ENCODE measurements at places on chromosomes 11 and 22.

DNA sequence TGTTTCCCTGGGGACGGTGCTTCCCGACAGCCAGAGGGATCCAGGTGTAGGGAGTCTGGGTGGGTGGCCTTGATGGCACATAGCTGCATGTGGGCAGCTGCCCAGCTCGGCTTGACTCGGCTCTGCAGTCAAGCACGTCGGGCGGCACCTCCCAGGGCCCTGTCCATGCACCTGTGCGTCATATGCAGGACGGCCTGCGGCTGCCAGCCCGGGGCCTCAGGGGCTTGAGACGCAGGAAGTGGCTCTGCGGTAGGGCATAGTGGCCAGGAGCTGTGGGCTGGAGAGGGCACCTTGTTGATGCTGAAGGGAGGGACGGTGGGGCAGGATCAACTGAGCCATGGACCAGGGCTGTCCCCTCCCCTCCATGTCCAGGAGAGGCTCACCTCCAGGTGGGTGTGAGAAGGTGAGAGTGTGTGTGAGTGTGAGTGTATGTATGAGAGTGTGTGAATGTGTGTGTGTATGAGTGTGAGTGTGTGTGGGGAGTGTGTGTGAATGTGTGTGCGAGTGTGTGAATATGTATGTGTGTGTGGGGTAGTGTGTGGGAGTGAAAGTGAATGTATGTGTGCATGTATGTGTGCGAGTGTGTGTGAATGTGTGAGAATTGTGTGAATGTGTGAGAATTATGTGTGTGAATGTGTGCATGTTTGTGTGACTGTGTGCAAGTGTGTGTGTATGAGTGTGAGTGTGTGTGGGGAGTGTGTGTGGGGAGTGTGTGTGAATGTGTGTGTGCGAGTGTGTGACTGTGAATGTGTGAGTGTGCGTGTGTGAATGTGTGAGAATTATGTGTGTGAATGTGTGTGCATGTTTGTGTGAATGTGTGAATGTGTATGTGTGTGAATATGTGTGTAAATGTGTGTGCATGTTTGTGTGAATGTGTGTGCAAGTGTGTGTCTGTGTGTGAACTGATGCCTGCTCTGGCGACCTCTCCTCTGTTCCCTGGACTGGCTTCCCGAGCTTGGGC, 5.7 kb upstream of the SUN2 start:
- no peak for DNase-seq

DNA sequence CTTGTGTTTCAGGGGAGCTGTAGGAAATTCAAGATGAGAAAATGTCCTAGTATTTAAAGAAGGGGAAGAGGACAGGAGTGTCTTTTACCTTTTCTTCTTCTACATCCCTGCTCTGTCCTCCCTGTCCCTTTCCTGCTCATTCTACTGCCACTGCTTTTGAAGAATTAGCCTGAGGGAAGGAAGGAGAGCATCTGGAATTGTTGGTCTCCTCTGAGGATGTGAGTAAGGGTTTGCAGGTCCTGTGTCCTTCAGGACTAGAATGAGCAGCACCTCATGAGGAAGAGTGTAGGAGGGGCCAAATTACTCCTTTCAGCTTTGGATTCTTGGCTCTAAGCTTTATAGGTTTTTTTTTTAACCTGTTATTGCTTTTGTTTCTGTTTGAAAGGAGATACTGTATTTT, 24.2 kb downstream of the SNU13 start:
- DNase-seq: no peak

DNA sequence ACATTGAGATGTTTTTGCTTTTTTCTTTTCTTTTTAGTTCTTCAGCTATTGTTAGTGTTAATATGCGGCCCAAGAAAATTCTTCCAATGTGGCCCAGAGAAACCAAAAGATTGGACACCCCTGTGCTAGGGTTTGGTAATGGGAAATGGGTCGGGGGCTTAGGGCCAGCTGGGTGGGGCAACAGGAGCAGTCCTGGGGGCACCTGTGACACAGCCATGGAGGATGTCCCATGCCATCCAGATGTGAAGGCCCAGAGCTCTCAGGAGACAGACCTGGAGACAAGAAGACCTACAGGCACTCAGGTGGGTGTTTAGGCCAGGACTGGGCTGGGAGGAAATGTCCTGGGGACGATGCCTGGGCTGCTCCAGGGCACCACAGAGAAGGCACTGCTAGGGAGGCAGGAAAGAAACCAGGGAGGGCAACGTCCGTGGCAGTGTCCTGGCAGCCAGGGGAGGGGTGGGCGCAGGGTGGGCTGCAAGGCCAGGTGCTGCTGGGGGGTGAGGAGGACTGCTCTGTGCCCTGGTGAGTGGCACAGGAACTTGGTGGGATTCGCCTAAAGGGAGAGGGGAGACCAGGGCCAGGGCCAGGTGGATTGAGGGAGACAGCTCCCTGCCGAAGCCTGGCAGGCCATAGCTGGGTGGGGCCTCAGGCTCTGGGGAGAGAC, 21.4 kb downstream of the RELT start:
- no peak for DNase-seq

DNA sequence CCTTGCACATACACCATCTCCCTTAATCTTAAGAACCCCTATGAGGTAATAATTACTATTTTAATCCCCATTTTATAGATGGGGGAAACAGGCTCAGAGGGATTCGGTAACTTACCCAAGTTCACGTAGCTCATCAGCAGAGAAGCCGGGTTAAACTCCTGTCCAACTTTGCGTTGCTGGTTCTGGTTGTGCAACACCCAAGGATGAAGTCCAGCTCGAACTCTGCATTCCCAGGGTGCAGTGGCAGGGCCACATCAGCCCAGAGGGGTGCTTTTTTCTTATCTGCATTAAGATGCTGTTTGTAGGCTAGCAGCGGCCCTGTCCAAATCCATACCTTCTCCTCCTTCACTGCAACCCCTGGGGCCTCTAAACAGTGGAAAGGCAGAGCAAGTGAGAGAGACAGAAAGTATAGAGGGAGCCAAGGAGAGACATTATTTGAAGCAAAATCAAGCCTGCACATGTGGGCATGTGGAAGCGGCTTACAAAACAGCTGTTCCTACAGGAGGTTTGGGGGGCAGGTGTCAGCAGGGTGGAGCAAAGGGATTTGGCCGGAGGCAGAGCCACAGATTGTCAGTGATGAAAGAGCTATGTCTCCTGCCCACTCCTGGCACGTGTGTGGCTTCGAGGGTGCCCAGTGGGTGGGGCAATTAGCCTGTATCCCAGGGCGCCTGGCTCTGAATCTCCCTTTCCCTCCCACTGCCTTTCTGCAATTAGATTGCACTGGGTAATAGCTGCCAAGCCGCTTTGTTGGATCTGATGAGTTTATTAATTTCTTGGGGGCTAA, 129.5 kb upstream of the TBCEL start:
- no peak for DNase-seq

GRCh38 chr22:23270212-23270733, 90.0 kb downstream of the BCR start:
- DNase-seq: peak; percentile 5

GRCh38 chr11:93541884-93542810, 1.0 kb downstream of the SMCO4 start:
- peak; percentile 43 for DNase-seq

DNA sequence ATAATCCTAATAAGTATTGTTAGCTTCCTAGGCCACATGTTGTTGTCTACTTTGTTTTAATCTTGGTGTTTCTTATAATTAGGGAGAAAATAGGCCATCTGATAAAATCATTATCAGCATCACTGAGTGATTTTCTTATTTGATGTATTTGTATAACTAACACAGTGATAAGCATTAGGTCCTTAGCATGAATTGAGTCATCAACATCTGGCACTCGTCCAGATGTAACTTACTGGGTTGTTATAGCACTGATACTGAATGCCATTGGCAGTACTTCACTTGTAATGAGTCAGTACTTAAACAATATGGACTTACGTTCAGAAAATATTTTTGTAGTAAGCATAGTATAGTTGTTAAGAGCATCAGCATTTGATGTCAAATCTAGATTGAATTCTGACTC, 16.2 kb downstream of the API5 start:
- peak; percentile 95 for DNase-seq

DNA sequence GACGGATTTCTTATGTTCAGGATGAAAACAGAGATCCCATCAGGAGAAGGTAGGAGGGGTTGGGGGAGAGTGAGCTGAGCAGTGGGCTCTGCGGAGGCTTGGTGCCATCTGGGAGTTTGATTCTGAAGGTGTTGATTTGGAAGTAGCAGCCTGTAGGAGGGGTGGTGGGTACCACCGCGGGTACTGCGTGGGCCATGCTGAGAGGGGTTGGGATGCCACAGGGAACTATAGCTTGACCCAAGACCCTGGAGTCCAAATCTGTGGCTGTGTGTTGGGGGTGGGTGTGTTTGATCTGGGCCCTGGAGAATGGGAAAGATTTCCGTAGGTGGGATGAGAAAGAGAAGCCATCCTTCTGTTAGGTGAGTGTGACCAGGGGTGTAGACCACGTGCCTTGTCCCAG, 5.0 kb downstream of the INCENP start:
- DNase-seq: no peak

GRCh38 chr11:32772731-32773130, 21.7 kb downstream of the CCDC73 start:
- no peak for DNase-seq

DNA sequence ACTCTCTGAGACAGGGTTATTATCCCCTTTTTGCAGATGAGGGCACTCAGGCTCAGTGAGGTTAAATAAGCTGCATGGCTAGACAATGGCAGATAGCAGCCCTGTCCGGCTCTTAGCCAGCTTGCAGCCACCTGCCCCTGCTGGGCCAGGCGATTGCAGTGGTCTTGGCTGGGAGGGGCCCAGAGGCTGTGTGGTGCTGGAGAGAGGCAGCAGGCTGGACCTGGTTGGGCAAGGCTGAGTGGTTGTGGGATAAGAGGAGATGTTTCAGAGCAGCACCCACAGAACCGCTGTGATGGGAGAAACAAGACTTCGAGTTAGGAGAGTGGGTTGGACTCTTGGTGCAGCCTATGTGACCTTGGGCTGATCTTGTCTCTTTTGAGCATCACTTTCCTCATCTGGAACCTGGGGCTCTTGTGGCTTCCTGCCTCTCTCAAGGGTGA, 25.5 kb downstream of the PTPRJ start:
- DNase-seq: no peak

DNA sequence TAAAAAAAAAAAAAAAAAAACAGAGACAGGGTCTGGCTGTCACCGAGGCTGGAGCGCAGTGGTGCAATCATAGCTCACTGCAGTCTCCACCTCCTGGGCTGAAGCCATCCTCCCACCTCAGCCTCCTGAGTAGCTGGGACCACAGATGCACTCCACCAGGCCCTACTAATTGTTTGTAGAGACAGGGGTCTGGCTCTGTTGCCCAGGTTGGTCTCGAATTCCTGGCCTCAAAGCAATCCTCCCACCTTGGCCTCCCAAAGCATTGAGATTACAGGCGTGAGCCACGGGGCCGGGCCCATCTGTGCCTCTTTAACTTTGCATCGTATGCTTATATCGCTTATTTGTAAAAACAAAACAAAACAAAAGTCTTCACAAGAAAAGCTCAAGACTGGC, 3.1 kb downstream of the CPT1A start:
- DNase-seq: no peak

- no peak for DNase-seq
These were observed 6.9 kb downstream of the IGF2 start for GRCh38 chr11:2132246-2132645.

GRCh38 chr11:128200467-128200866, 386.9 kb downstream of the ETS1 start:
- no peak for DNase-seq

GRCh38 chr11:123313262-123313661, 116.8 kb upstream of the GRAMD1B start:
- no peak for DNase-seq

GRCh38 chr22:46069521-46070214, 80.7 kb upstream of the PPARA start:
- peak; percentile 94 for DNase-seq

DNA sequence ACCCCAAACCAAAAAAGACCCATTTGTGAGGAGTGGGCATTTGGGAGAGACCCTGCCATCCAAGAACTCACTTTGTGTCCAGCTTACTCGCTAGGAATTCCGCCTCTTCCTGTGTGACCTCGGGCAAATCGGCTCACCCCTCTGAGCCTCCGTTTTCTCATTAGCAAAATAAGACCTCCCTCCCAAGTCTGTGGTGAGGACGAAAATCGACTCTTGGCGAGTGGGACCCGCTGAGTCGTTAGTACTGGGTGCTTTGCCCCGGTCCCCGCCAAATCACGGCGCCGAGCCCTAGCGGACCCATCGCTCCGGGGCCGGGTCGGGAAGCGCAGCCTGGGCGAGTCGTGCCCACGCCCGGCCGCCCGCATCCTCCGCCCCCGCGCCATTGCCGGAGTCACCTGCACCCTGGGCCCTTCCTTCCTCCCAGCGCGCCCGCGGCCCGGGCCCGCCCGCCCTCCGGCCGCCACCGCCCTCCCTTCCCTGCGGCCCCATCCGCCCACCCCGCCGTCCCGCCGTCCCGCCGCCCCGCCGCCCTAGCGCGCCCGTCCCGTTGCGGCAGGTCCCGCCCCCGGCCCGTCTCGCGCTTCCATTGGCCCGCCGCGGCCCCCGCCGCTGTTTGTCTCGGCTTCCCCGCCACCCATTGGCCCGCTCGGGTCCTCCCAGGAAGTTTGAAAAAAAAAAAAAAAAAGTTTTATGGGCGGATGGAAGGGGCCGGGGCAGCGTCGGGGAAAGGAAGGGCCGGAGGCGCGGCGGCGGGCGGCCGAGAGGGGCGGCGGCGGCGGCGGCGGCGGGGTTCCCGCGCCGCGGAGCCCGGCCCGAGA, 48.9 kb downstream of the TRIOBP start:
- DNase-seq: peak; percentile 92

DNA sequence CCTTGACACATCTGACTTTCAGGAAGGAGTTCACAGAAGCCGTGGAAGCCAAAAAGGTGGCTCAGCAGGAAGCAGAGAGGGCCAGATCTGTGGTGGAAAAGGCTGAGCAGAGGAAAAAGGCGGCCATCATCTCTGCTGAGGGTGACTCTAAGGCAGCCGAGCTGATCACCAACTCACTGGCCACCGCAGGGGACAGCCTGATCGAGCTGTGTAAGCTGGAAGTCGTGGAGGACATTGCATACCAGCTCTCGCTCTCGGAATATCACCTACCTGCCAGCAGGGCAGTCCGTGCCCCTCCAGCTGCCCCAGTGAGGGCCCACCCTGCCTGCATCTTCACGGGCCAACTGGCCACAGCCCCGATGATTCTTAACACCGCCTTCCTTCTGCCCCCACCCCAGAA, 53.7 kb downstream of the HSD17B12 start:
- DNase-seq: no peak

DNA sequence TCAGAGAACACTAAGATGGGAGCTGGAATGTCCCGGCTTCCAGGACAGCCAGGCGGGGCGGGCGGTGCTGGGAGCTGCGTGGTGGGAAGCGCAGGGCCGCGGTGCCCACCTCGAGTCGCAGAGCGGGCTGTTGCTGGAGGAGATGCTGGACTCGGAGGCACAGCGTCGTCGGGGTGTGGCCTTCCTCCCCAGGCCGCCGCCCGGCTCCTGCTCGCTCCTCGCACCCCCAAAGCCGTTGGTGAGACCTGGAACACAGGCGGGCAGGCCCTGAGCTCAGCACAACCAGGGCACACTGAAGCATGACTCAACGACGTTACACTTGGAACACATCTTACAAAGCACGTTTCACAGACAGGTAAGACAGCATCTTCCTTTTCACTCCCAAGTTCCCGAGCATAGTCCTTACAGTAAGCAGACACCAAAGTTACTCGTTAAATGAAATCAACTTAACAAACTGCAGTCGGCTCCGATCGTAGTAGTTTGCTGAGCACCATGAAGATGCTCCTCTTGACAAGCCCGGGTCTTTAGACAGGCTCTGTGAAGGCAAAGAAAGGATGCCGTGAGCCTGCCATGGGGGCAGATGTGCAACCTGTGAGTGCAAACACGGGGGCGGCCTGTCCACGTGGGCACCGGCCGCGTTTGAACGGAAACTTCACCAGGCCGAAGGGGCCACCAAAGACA, 50.0 kb downstream of the BRD1 start:
- DNase-seq: no peak

- no peak for DNase-seq
These were observed 5.1 kb downstream of the TOLLIP start for GRCh38 chr11:1304380-1304779.

Data from fibroblast of skin of right biceps (primary cell).